ENCODE measurements at places on chromosomes 12 and 14. TPM values are rescaled to one million over a fixed set of nuclear protein-coding genes. Genes with fewer than 3 reads are reported as not detected.

B3GNT4 gene
- not detected for total RNA-seq

GRCh38 chr14:95502381-95502950 lies 14.0 kb downstream of the SYNE3 start:
- H3K36me3 ChIP-seq, result peaks cover 39% of the 10 kb centered on the region
- no peaks in the 10 kb centered on the region for H3K27me3 ChIP-seq
- no peak for DNase-seq
- no peak overlapping the region for H3K4me3 ChIP-seq

GRCh38 chr14:34013721-34014060 lies 62.8 kb upstream of the EGLN3 start:
- H3K4me1 ChIP-seq, result peaks cover 27% of the 10 kb centered on the region
- no peaks in the 10 kb centered on the region for H3K36me3 ChIP-seq
- H3K27me3 ChIP-seq, result no peaks in the 10 kb centered on the region
- H3K4me3 ChIP-seq, result no peak overlapping the region
- no peak for DNase-seq

CHMP4A gene
- 73.4 TPM for total RNA-seq

DNA sequence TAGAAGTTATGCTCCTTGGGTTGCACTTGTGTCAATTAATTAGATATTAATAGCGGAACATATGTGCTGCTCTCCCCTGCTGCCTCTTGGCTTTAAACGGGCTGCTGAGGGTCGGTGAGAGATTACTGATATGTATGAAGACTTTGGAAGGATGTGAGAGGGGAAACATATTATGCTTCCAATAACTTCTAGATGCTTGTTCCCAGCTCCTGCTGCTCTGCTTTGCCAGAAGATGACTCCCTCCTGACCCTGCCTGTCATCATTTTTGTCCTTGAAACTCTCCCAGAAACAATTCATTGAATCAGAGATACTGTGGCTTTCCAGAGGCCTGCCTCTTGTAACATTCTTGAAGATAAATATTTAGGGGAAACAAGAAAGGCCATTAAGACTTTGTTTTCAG lies 300.1 kb upstream of the STXBP6 start:
- DNase-seq, result no peak
- no peak overlapping the region for H3K27ac ChIP-seq
- no peaks in the 10 kb centered on the region for H3K27me3 ChIP-seq
- H3K36me3 ChIP-seq, result no peaks in the 10 kb centered on the region

DNA sequence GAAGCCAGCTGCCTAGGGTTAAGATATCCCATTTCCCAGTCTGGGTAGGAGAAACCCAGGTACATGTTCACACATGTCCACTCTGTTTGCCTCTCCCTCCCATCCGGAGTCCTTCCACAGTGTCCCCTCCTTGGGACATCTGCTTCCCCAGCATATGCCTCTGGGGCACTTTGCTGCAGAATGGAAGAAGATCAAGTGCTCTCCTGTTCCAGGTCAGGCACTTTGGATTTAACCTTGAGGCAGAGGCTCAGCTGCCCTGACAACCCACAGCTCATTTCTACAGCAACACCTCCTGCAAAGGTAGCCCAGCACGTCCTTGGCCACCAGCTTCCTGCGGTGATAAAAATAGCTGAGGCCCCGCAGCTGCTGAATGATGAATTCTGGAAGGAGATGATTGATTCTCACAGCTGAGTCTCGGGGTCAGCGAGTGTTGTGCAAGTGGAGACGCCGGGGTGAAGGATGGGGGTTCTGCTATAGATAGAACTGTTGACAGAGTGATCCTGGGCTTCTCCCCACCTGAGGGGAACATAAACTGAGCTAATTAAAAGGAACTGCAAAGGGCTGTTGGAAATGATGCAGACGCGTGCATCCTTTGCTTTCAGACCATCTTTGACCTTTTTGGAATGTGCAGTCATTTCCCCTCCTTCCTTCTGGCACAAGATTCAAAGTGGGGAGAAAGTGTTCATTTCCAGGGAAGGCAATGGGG lies 145.0 kb downstream of the SLC38A6 start:
- H3K27ac ChIP-seq, result no peak overlapping the region
- peaks cover 9% of the 10 kb centered on the region for H3K27me3 ChIP-seq
- H3K36me3 ChIP-seq, result no peaks in the 10 kb centered on the region
- DNase-seq, result no peak
- H3K4me1 ChIP-seq, result no peaks in the 10 kb centered on the region

- peak; percentile 47 for DNase-seq
- H3K27ac ChIP-seq, result peak overlapping the region; percentile 65
- peaks cover 25% of the 10 kb centered on the region for H3K4me1 ChIP-seq
- no peaks in the 10 kb centered on the region for H3K27me3 ChIP-seq
These were observed 677 bp downstream of the ATP2A2 start for GRCh38 chr12:110281549-110282299.

- no peak overlapping the region for H3K27ac ChIP-seq
- no peaks in the 10 kb centered on the region for H3K36me3 ChIP-seq
- no peaks in the 10 kb centered on the region for H3K27me3 ChIP-seq
- H3K4me3 ChIP-seq, result no peak overlapping the region
- DNase-seq, result no peak
These were observed 235.5 kb downstream of the TMEM121 start for GRCh38 chr14:105761842-105762241.

DNA sequence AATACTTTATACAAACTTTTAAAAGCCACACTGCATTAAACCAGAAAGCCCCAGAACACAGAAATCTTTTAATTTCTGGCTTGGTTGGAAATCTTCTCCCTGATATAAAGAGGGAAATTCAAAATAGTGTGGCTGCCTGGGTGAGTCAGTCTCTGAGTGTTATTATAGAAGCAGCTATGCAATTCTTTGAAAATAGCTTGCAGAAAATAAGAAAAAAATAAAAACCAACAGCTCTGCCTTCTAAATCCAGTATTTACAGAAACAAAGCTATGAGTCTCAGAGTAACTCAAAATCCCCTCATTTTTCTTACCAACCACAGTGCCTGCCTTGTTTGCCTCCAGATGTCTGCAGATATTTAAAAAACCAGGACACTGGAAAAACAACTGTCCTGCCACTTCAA lies 68.6 kb upstream of the FERMT2 start:
- H3K4me3 ChIP-seq, result no peak overlapping the region
- no peak overlapping the region for H3K27ac ChIP-seq
- DNase-seq, result no peak
- no peaks in the 10 kb centered on the region for H3K36me3 ChIP-seq
- no peaks in the 10 kb centered on the region for H3K27me3 ChIP-seq

LRRK2 gene
- total RNA-seq, result 0.42 TPM

GRCh38 chr14:57512220-57512619 lies 18.6 kb upstream of the CCDC198 start:
- H3K27me3 ChIP-seq, result no peaks in the 10 kb centered on the region
- H3K36me3 ChIP-seq, result no peaks in the 10 kb centered on the region
- no peak for DNase-seq
- H3K4me3 ChIP-seq, result no peak overlapping the region

FGD4 gene
- total RNA-seq, result 0.25 TPM

DNA sequence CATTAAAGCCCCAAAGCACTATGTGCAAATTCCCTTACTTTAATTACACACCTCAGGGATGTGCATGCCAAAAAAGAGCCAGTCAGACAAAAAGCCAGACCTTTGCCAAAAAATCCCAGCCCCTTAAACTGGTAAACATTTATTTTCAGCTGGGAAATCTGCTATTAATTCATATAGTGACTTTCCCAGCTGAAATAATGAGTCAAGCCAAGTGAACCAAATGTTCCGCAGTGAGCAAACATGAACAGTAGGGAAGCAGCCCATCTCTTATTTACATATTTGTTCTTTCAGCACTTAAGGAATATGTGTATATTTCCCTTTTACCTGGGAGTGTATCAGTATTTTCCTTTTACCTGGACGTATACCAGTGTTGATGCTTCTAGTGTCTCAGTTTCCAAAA lies 44.0 kb upstream of the OTX2 start:
- no peak overlapping the region for H3K4me3 ChIP-seq
- no peak for DNase-seq
- no peaks in the 10 kb centered on the region for H3K36me3 ChIP-seq
- no peak overlapping the region for H3K27ac ChIP-seq
- H3K4me1 ChIP-seq, result no peaks in the 10 kb centered on the region

WASHC3 gene
- 16.9 TPM for total RNA-seq

DNA sequence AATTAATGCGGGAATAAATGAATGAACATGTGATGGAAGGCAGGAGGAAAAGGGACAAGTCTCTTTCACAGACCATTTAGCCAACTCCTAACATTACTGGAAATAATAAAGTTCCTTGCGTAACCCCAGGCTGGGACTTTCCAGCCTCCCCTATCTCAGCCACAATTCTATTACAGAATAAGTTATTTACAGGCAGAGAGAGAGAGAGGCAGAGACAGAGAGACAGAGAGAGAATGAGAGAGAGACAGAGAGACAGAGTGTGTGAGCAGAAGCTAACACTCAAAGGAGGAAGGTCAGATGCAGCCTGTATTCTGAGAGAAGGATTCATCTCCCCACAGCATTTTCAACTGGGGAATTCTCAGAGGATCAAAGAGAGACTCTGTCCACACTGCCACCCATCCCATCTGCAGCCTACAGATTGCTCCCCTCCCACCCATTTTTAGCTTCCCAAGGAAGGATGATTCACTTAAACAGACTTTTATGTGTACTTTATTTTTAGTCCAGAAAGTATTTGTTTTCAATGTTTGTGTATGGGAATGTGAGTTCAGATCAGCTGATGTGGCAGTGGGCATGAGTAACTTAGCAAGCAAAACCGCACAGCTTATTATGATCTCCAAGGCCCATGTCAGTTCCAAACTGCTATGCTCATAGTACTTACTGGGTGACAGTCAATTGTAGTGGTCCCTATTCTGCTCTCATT lies 165.7 kb downstream of the CAND1 start:
- H3K4me1 ChIP-seq, result no peaks in the 10 kb centered on the region
- no peaks in the 10 kb centered on the region for H3K27me3 ChIP-seq
- no peak overlapping the region for H3K27ac ChIP-seq
- H3K4me3 ChIP-seq, result no peak overlapping the region
- H3K36me3 ChIP-seq, result no peaks in the 10 kb centered on the region

GRCh38 chr14:93263416-93263815 lies 56.4 kb downstream of the UBR7 start:
- no peak for DNase-seq
- peaks cover 25% of the 10 kb centered on the region for H3K36me3 ChIP-seq
- no peak overlapping the region for H3K27ac ChIP-seq
- no peaks in the 10 kb centered on the region for H3K4me1 ChIP-seq

DNA sequence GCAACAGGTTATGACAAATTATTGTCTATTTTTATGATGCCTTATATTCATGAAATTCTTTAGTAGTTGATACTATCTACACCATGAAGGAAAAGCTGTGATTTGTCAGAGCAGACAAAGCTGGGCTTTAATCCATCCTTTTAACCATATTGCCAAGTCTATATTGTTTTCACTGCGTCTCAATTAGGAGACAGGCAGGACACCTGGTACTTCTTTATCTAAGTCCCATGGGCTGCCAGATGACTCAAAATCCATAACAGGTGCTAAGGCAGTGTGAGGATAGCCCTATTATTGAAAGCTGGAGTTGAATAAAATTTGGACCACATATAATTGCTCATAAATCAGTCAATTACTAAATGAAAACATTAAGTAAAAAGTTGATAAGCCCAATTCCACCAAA lies 22.6 kb downstream of the INSM2 start:
- no peaks in the 10 kb centered on the region for H3K36me3 ChIP-seq
- no peaks in the 10 kb centered on the region for H3K27me3 ChIP-seq
- no peak for DNase-seq

GRCh38 chr14:34872822-34873588 lies 2.2 kb downstream of the BAZ1A start:
- DNase-seq, result peak; percentile 72
- H3K27me3 ChIP-seq, result no peaks in the 10 kb centered on the region
- H3K4me3 ChIP-seq, result peak overlapping the region; percentile 96
- H3K27ac ChIP-seq, result peak overlapping the region; percentile 100
- peaks cover 24% of the 10 kb centered on the region for H3K4me1 ChIP-seq

DNA sequence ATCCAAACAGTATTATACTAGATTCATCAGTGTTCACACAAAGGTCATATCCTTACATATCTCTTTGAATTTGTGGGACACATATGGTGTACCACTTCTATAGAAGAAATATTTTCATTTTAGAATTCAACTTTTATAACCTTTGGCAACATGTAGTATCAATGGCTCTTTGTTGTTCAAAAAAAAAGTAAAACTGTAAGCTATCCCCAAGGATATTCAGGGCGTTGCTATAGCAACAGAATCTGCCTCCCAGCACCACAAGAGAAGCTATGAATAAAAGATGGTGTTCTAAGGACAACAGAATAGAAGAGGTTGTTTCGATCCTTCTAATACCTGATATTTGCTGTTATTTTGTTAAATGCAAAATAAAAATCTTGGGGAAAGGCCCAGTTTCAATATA lies 139.3 kb downstream of the BRMS1L start:
- no peak for DNase-seq
- no peaks in the 10 kb centered on the region for H3K4me1 ChIP-seq

DNA sequence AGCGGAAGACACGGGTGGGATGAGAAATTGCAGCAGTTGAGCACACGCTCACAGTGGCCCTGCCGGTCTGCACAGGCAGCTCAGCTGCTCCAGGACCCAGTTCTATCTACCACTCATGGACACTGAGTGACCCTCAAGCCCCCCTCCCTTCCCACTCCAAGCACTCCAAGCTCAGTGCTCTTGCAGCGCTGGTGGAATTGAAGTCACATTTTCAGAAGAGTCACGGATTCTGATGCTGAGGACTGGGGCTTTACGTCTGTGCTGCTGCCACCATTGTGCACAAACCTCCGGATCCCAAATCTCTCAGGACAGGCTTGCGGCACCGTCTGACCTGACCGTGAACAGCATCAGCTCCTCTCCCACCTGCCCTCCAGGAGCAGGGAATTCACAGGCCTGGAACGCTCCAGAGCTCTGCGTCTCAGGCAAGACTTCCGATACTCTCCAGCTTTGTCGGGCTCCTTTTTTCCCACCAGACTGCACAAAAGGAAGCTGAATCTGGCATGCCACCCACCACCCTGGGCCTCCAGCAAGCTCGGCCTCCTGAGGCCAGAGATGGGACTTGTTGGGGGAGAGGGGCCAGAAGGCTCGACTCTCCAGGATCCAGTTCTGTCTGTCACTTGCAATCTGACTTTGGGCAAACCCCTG lies 213.1 kb upstream of the RTL1 start:
- no peak for DNase-seq
- no peak overlapping the region for H3K4me3 ChIP-seq
- H3K27ac ChIP-seq, result no peak overlapping the region
- H3K27me3 ChIP-seq, result no peaks in the 10 kb centered on the region
- peaks cover 11% of the 10 kb centered on the region for H3K4me1 ChIP-seq

DNA sequence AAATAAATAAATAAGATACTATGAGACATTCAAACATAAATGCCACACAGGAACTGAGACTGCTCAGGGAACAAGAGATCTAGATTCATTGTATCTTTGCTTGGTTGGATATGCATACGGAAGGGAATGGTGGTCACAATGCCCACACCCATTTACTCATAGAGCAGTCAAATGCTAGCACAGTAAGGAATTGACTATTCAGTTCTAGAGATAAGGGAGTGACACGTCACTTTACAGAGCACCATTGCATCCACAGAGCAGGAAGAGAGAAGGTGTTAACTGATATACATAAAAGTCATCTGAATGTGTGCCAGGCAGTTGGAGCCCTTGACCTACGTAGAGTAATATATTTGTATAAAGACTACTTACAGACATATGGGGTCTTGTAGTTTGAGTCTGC lies 530.0 kb upstream of the NOVA1 start:
- no peak for DNase-seq
- no peaks in the 10 kb centered on the region for H3K27me3 ChIP-seq
- H3K4me3 ChIP-seq, result no peak overlapping the region
- H3K27ac ChIP-seq, result no peak overlapping the region
- H3K4me1 ChIP-seq, result no peaks in the 10 kb centered on the region

- H3K36me3 ChIP-seq, result no peaks in the 10 kb centered on the region
- DNase-seq, result no peak
- H3K4me3 ChIP-seq, result no peak overlapping the region
- H3K27me3 ChIP-seq, result no peaks in the 10 kb centered on the region
These were observed 145.2 kb downstream of the ADAMTS20 start for GRCh38 chr12:43406801-43407200.

All from CD4-positive, alpha-beta T cell (primary cell).